Thymus (tissue), 14 donors: ENCODE measurements at places on chromosomes 1 and 21. TPM values are rescaled to one million over a fixed set of nuclear protein-coding genes. Genes with fewer than 3 reads are reported as not detected.

DNA sequence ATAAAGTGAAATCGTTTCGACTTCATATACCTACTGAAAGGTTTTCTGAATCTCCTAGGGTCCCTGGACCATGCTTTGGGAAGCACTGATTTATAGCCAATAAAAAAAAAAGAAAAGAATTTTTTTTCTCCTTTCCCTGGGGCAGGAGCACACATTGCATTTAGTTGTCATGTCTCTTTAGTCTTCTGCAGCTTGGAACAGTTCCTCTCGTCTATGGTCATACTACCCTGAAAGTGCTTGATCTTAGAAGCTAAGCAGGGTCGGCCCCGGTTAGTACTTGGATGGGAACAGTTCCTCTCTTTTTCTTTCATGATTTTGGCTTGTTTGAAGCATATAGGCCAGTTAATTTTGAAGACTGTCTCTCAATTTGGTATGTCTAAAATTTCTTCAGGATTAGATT is 3.7 kb upstream of the SERPINC1 start:
- no peak for DNase-seq

DNA sequence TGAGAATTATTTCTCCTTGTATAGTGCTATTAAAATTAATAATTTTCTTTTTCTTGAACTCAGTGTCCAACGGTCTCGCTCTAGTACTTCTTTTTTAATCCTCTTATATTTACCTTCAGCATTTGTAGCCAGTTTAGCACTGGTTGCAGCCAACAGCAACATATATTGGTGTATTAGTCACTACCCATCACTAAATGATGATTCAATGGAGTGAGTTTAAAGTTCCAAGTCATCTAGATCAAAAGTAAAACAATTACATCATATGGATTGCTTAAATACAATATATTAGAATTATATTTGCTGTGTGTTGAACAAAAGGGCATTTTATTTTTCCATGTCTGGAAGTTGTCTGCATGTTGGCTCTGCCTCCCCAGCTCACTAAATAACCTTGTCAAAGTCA is 591.8 kb downstream of the ADGRL2 start:
- no peak for DNase-seq

- no peak for DNase-seq
Observed at GRCh38 chr1:89725011-89725370, 92.1 kb downstream of the LRRC8C start.

- DNase-seq, result no peak
Observed at GRCh38 chr1:70382682-70383081, 28.2 kb upstream of the ANKRD13C start.

DNA sequence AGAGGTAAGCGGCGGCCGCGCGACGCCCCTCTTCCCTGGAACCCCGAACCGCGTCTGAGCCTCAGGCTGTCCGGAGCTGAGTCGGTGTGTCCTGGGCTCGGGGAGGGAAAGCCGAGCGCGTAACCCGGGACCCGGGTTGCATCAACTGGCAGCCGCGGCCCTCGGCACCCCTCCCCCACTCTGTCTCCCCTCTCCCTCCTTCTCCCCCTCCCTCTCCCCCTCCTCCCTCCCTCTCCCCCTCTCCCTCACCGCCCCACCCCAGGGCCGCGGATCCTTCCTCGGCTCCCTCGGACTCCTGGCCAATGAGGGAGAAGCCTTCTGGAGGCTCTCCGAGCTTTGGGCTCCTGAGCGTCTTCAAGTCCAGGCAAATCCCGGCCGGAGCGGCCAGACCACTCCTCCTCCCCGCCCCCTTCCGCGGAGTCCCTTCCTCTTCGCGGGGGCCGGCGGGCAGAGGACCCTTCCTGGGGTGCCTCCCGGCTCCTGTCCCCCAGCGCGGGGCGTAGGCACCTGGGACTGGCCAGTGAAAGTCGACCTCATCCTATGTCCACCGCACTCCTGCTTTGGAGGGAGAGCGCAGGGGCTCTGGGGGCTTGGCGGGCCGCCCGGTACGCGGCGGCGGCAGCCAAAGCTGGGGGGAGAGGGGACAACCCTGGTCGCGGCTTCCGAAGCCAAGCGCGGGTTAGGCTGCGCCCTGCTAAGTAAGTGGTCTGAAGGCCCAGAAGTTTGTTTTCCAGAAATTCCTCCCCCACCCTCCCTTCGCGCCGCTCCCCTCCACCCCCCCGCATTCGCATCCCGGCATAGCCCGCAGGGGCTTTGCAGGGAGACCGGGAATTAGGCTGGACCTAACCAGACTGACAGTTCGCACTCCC is 850 bp downstream of the SESN2 start:
- DNase-seq, result peak; percentile 39

- no peak for DNase-seq
Observed at GRCh38 chr1:2427051-2427450, 14.7 kb upstream of the PEX10 start.

CD52 gene
- 1,020 TPM for total RNA-seq
